IPS DF 6.9 (cell line): ENCODE measurements at places on chromosomes 13 and 19.

GRCh38 chr13:70995338-70995737, 871.7 kb downstream of the DACH1 start:
- no peak for DNase-seq

- DNase-seq: no peak
Measured at GRCh38 chr13:47146991-47147811, 250.3 kb upstream of the HTR2A start.

- no peak for DNase-seq
Measured at GRCh38 chr13:74870865-74871264, 611.1 kb downstream of the TBC1D4 start.

DNA sequence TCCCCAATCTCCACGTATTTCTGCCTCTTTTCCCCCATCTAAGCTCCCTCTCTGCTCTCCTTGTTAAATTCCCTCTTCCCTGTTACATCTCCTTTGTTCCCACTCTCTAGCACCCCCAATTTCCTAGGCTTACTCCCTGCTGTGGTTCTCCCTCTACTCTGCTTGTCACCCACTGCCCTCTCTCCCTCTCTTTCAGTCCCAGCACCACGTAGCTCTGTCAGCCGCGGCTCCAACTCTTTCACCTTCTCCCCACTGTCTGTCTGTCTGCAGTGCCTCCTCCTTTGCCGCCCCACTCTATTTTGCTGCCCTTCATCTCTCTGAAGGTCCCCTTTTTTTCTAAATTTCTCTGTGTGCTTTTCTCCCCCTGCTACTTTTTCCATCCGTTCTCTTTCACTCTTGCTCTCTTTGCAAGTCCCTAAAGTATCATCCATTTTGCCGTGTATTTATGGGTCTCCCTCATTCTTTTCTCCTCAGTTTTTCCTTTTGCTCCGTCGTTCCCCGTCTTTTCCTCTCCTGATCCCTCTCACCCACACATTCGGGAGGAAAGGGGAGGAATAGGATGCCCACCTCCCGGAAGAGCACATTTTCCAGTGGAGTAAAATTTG, 937 bp downstream of the ZNF841 start:
- DNase-seq: no peak

- no peak for DNase-seq
Measured at GRCh38 chr13:33913829-33914228, 95.9 kb downstream of the RFC3 start.

DNA sequence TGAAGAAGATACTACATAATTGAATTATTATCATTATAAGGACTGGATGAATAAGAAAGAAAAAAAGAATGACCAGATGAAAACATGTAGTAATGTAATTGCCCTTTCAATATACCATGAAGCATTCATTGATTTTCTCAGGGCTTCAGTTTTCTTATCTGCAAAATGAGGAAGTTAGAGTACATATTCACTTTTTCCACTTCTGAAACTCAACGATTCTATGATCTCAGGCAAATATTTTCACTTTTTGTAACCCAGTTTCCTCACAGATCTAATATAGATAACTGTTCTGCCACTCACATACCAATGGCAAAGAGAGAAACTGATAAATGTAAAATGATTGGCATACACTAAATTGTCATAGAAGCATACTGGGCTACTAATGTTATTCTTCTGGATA, 856.6 kb upstream of the KLHL1 start:
- no peak for DNase-seq

DNA sequence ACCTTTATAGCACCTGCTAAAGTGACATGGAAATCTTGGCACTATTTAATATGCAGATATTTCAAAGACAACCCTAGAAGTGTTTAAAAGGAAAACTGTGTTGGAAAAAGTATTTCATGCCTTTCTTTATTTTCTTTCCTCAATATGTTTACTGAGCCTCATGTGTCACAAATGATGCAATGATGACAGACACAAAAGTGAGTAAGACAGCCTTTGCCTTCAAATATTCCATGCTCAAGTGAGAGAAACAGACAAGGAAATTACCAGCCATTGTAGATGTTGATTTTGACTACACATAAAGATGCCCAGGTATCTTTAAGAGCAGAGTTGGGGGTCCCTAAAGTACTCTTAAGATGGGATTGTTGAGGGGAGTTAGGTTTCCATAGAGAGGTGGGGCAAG, 48.0 kb upstream of the TPP2 start:
- DNase-seq: no peak

DNA sequence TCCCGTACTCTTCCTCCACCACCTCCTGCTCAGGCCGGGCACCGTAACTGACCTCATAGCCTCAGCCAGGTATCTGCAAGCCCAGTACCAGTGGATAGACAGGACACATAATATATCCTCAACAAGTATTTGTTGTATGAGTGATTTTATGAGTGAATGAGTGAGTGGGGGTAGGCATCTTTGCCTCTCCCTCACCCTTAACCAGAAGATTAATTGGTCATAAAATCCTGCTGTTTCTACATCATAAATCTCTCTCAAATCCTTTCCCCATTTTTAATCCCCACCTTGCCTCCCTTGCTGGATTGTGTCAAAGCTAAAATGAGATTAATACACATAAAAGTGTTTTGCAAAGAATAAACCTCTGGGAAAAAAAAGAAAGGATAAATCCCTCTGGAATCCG, 44.4 kb upstream of the HMGB1 start:
- no peak for DNase-seq

DNA sequence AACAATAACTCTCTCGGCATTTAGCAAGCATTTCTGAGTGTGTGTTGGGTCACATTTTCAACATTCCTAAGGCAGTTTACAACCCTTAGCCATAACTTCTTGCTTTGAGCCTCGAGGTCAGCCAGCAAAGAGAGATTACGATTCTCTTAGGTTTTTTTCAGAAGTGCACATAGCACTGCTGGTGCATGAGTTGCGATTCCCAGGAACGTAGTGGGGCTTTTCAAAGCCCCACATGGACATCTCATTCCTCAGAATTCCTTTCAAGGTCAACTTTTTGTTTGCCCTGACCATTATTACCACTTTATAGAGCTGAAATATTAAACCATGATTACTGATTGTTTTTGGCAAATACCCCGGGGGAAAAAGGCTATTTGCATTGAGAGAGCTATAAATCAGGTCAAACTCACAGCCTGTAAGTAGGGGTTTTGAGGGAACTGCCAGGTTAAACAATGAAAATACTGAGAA, 705.3 kb downstream of the GPC5 start:
- DNase-seq: no peak

DNA sequence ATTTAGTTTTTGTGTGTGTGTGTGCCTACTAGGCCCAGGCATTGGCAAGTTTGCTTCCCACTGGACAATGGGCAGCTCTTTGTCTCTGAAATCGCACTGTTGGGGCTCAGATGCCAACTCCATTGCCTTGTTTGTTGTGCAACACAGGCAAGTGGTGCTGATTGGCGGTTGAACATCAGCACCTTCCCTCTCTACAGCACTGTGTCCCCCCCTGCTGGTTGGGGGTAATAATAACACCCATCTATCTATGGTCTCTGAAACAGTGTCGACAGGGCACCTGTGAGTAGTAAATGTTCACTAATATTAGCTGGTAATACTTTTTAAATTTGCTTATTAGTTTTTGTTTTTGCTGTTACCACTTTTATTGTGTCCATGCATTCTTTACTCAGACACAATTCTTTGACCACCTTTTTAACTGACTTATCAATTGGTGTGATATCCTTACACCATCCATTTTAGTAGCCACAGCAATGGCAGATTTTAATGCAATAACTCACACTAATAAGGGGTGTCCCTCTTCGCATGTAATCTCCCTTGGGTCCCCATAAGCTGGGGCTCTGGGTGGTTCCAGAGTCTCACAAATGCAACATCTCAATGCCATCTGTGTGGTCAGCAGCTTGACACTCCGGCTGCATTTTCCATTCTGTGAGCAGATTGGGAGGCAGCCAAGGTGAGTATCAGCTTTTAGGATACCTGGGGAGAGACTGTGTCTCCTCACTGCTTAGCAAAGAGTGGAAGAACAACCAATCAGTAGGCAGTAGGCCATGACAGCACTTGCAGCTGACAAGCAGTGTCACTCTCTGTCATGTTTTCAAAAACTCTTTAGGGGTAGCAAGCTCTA, 47.7 kb upstream of the UQCRFS1 start:
- DNase-seq: no peak

- DNase-seq: no peak
Measured at GRCh38 chr19:33426621-33427361, 53.3 kb downstream of the CEBPG start.

- no peak for DNase-seq
Measured at GRCh38 chr19:49809160-49809940, 3.7 kb downstream of the FUZ start.

GRCh38 chr13:102018716-102019115, 383.1 kb downstream of the FGF14 start:
- DNase-seq: no peak

- DNase-seq: no peak
Measured at GRCh38 chr13:66574606-66575005, 655.5 kb downstream of the PCDH9 start.

DNA sequence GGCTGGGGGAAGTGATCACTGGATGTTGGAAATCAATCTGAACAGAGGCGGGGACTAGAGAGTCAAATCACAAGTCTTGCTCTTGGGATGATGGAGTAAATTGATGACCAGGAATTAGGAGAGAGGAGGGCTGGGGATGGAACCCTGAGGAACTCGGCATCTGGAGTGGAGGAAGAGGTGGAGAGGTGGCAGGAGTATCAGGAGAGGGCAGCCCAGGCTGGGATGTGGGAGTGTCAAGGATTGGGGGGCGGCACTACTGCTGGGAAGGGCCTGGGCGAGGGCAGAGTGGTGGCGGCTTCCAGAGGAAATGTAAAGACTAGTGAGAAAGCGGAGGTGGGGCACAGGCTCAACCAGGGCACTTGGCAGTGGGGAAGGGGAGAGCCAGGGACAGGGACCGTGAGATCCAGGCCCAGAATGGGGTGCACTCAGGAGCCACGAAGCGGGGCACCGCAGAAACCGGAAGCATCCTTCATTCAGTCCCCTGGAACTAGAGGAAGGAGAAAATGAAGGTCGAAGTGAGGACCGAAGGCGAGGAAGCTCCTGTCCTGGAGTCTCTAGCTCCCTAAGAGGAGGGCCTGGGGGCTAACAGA, 81.2 kb upstream of the GPR183 start:
- no peak for DNase-seq
